GM20000 (cell line): ENCODE measurements at places on chromosomes 7 and 10.

GRCh38 chr10:73768881-73769280 is 13.0 kb upstream of the CHCHD1 start:
- peak; percentile 39 for DNase-seq

DNA sequence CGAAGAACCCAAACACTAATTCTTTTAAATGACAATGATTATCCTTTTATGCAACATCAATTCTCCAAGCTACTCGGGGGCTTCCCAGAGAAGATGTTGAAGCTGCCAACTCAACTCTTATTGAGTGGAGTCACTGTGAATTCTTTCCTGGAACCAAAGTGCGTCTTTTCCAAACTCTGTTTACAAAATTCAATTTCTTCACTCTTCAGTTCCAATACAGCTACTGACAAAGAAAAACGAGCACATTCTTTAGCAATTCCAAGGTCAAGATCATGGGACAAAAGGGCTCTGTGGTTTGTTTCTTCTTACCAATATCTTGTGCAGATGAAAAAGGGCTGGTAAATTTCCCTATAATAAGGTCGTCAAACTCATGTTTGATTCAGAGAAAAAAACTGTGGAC is 74.2 kb downstream of the FAS start:
- no peak for DNase-seq

- no peak for DNase-seq
Observed at GRCh38 chr7:110307776-110308175, 783.2 kb upstream of the LRRN3 start.

GRCh38 chr10:133453516-133454203 is at the start of gene SCART1:
Gene SCART1 (plus strand): TSS chr10:133453945. CDS start chr10:133453998, 53 bp downstream.
- DNase-seq: no peak

DNA sequence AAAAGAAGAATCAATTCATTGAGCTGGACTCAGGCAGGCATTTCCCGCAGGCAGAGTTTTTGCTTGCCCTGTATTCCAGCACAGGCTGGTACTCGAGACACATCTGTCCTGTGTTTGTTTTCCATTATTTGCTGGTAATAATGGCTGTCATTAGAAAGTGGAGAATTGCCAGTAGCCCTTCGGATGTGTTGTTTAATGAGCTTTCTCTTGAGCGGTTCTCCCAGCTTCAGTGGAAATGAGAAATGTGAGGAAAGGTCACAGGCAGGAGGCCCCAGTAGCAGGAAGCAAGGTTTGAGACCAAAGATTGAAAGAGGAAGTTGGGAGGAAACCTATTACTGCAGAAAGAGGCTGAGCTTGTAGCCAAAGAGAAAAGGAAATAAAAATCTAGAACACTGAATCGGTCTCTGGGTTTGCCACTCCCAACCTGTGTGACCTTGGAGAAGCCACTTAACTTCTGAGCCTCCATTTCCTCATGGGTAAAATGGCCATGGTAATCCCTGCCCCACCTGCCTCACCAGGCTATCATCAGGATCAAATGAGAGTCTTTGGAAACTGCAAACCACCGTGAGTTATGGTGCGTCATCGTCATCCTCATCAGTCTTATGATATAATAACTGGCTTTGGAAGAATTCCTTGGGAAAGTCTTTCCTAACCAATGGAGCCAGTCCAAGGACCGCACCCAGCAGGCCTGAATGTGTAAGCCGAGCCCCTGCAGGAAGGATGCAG is 67.7 kb downstream of the TACR2 start:
- no peak for DNase-seq

DNA sequence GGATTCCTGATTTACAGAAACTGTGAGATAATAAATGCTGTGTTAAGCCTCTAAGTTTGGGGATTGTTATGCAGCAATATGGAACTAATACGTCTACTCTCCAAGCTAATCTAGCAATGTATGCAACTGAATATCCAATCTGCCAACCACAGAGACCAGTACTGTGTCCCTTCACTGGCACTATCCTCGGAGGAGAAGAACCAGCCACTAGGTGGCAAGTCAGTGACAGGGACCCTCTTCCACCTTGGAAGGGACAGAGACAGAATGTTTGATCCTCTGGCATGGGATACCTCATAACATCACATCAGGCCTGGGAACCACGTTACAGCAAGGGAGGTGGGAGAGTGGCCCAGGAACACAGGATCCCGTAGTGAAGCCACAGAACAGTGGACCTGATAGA is 96.4 kb downstream of the CREM start:
- no peak for DNase-seq

GRCh38 chr7:135509589-135509838 is 388 bp downstream of the CNOT4 start:
- no peak for DNase-seq

DNA sequence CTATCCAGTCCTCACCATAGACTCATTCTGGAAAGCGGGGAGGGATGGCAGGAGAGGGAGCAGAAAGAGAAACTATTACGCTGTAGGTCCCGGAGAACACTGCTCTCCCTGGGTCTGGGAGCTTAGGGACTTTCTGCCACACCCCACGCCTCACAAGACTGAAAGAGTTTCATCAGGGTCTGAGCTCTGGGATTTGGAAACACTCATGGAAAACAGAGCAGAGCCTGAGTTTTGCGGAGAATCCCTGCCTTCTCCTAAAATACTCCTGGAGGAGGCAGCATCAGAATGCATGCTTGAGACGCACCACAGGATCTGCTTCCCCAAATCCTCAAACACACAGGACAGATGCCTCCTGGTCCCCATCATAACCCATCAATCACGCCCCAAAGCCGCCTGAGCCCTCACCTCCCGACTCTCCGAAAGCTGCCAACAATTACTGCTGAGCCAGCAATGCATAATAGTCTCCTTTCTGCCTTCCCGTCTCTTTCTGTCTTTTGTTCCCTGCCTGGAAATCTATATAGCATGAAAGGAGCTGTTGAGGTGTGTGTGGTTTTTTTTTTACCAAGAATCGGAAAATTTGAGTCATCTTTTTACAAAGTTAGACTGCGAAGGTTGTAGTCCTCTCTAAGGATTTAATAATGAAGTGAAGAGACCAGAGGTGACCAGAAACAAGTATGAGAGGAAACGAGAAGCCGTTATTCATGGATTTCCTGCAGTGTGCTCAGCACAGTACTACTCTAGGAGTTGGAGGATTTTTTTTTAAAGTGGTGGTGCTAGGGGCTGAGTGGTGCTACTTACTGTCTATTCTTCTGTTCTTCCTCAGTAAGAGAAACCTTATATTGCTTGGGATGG is 37.7 kb downstream of the ASB13 start:
- no peak for DNase-seq

DNA sequence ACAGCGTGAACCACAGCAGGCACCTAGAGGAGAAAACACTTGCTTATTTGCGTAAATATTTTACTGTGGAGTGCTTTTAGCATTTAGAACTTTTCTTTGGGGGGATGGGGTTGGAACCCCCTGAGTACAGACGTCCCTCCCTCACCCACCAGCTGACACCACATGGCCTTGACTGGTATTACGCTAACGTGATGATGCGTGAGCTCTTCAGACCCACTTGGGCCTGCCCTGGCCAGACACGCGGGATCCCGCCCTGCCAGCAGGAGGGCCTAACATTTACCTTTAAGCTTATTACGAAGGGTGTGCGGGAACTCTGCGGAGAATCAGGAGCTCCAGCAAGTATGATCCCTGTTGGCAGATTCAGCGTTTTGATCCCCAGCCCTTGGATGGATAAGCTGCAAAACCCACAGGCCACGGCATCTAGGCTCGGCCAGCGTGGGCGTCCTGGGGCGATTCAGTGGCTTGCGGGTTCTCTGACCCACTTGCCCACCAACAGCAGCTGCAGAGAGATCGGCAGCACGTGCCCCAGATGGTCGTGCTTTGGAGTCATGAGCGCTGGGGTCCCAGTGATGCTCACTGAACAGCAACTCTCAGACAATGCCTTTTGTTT is 545.5 kb upstream of the FOXK1 start:
- DNase-seq: no peak

- DNase-seq: no peak
Observed at GRCh38 chr10:14749070-14749809, 25.5 kb downstream of the FAM107B start.

- no peak for DNase-seq
Observed at GRCh38 chr7:73870041-73870492, 9.1 kb downstream of the TMEM270 start.

DNA sequence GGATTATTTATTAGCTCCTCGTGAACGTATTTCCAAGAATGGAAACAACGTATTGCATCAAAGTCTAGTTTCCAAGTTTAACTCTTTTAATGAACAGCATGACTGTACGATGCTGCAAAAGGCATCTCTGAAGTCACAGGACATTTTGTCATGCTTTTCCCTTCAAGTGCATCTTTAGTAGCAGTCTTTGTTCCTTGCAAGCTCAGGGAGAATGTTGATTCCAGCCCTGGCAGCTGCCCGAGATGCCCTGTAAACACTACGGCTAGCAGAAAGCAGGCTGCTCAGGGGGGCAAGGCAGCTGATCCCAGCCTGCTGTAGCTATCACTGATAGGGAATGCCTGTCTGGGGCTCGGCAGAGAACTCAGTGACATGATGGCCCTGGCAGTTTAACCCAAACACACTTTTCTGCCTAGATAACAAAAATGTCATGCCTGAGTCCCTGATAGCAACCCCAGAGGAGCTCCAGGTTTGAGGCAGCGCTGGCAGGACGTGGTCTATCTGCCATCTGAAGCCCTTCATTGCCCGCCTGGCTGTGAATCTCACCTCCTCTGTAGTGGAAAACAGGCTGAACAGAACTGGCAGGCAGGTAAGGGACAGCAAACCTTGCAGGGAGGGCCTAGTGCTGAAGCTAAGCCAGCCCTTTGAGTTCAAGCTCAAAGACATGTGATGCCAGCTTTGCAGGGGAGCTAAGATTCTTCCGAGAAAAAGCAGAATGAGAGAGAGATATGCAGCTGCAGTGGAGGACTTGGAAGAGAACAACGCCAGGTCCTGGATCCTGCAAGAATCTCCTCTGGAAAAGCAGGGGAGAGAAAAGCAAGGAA is 264.6 kb downstream of the SNX10 start:
- DNase-seq: no peak

GRCh38 chr7:87574630-87575029 is 26.1 kb downstream of the ABCB1 start:
- DNase-seq: no peak

DNA sequence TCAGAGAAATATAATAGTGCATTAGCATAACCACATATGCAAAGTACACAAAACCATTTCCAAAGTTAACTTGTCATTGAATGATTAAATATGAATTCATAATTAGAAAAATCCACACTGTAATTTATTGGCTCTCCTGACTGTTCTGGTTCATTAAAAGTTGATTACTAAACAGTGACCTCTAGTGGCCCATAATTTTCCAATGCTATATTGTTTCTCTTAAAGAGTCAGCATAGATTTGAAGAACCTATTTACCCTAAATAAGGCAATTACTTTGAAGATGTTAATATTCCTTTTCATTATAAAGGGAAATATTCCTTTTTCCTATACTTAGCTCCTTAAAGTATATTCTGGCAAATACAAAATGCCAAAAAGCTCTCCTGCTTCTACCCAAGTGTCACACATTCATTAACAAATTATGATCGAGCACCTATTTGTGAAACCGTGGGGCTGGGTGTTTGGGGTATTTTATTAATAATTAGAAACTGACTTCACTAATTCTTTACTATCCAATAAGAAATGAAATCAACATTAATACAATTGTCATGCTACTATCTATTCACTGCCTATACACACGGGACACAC is 86.2 kb downstream of the HIBADH start:
- DNase-seq: peak; percentile 41

GRCh38 chr10:132296666-132297443 is 10.9 kb downstream of the STK32C start:
- DNase-seq: no peak
